ENCODE measurements at places on chromosomes 5 and 9. TPM values are rescaled to one million over a fixed set of nuclear protein-coding genes. Genes with fewer than 3 reads are reported as not detected.

- no peaks in the 10 kb centered on the region for H3K36me3 ChIP-seq
- no peak for DNase-seq
- H3K27me3 ChIP-seq = peaks cover 2% of the 10 kb centered on the region
- peak overlapping the region; percentile 70 for H3K4me3 ChIP-seq
- peak overlapping the region; percentile 57 for H3K27ac ChIP-seq
These were observed 494 bp upstream of the STK32A start for GRCh38 chr5:147234239-147234824.

DNA sequence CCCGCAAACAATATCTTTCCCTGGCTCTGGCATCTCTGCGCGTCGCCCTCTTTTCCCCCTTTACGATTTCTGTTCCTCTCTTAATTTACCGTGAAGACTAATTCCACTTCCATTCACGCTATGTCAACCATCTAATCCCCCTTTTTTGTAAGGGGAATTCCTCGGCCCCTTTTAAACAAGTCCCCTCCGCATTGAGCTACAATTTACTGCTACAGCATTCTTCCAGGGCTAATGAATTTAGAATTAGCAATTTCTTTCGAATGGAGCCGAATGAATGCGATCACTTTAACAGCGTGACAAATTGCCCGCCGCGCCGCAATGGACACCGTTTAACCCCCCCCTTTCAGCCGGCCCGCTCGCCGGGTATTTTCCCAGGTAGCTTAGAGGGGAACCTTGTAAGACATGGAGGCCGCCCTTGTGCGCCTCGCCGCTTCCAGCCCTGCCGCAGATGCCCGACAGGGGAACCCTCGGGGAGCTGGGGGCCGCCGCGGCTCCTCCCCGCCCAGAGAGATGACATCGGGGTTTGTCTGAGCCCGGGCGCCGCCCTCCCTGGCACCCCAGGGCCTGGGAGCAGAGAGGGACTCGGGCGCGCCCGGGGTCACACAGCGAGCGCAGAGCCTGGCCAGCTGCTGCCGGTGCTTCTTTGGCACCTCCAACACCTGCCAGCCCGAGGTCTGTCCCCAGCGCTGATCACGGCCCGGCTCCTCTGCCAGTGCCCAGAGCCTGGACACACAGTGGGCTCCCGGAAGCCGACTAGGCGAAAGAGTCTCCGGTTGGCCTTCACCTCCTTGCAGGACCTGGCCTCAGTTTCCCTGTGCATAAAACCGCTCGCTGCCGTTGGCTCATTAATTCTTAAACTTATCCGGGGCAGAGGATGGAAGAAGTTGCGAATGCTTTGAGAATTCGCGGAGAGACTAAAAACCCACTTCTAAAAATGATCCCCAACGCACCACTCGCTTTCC, 1.3 kb downstream of the PRDM12 start:
- H3K4me1 ChIP-seq = peaks cover 59% of the 10 kb centered on the region
- H3K27ac ChIP-seq = no peak overlapping the region
- H3K36me3 ChIP-seq = no peaks in the 10 kb centered on the region
- peaks cover 85% of the 10 kb centered on the region for H3K27me3 ChIP-seq
- DNase-seq = peak; percentile 76
- H3K4me3 ChIP-seq = no peak overlapping the region

DNA sequence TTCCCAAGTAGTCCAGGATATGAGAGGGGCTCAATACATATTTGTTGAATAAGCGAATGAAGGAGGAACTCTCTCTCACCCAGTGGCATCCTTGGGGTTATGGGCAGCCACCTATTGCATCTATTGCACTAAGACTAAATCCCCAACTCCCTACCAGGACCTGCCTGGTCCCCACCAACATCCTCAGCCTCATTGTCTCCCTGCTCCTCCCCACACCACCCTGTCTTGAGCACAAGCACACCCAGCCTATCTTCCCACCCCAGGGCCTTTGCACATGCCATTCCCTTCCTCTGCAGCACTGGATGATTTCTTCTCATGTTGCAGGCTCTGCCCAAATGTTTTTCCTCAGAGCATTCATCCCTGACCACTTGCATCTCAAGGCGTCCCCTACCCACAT, 133.8 kb downstream of the BARX1 start:
- no peak for DNase-seq
- no peak overlapping the region for H3K27ac ChIP-seq
- H3K4me3 ChIP-seq = no peak overlapping the region
- H3K36me3 ChIP-seq = no peaks in the 10 kb centered on the region

GRCh38 chr5:141691867-141692532, 10.0 kb upstream of the ARAP3 start:
- peaks cover 2% of the 10 kb centered on the region for H3K27me3 ChIP-seq
- no peak overlapping the region for H3K27ac ChIP-seq
- no peaks in the 10 kb centered on the region for H3K36me3 ChIP-seq
- DNase-seq = peak; percentile 94
- H3K4me1 ChIP-seq = peaks cover 45% of the 10 kb centered on the region

DNA sequence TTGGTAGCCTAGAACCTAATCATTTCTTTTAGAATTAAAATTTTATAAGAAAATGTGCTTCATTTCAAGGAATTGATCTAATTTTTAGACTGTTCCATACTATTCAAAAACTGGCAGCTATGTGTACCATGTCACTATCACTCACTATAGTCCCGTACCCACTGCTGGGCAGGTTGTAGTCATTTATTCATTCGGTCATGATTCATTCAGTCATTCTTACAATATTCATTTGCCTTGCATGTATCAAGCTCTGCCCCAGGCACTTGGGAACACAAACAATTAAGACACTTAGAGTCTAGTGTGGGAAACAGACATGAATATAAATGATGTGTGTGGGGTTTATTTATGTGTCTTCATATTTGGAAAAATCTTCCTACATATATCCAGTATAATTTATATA, 26.4 kb downstream of the TDRD7 start:
- H3K36me3 ChIP-seq = no peaks in the 10 kb centered on the region
- no peak overlapping the region for H3K4me3 ChIP-seq
- no peak for DNase-seq
- no peaks in the 10 kb centered on the region for H3K27me3 ChIP-seq
- H3K4me1 ChIP-seq = no peaks in the 10 kb centered on the region

DNA sequence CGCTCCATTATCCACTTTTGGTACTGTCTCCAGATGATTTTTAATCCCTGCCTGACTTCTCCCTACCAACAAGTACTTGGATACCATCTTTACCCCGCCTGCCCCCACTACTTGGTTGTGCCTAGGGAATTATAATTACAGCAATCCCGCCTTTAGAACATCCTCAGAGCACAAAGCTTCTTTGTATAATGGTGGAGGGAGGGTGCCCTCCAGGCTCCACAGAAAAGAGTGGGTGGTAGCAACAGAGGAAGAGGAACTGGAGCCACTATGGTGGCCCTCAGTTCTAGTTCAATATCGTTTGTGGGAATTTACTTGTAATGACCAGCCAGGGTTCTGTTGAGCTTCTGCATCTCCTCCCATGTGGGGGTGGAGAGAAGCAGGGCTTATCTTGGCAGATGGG, 79.0 kb upstream of the RNF38 start:
- peak overlapping the region; percentile 76 for H3K27ac ChIP-seq
- peak; percentile 87 for DNase-seq
- H3K27me3 ChIP-seq = no peaks in the 10 kb centered on the region
- peaks cover 21% of the 10 kb centered on the region for H3K4me1 ChIP-seq

GRCh38 chr5:40410231-40410861, 269.4 kb upstream of the PTGER4 start:
- no peaks in the 10 kb centered on the region for H3K27me3 ChIP-seq
- no peak overlapping the region for H3K27ac ChIP-seq
- H3K4me3 ChIP-seq = no peak overlapping the region
- no peaks in the 10 kb centered on the region for H3K4me1 ChIP-seq

- no peak for DNase-seq
- no peak overlapping the region for H3K27ac ChIP-seq
- H3K36me3 ChIP-seq = no peaks in the 10 kb centered on the region
These were observed 491.3 kb upstream of the MEF2C start for GRCh38 chr5:89374144-89374784.

GRCh38 chr9:137731216-137731946, 112.6 kb downstream of the EHMT1 start:
- DNase-seq = no peak
- no peak overlapping the region for H3K27ac ChIP-seq
- H3K4me3 ChIP-seq = no peak overlapping the region
- H3K27me3 ChIP-seq = no peaks in the 10 kb centered on the region

GRCh38 chr5:150043657-150044328, 42.6 kb downstream of the CSF1R start:
- H3K36me3 ChIP-seq = peaks cover 70% of the 10 kb centered on the region
- H3K4me1 ChIP-seq = no peaks in the 10 kb centered on the region

DNA sequence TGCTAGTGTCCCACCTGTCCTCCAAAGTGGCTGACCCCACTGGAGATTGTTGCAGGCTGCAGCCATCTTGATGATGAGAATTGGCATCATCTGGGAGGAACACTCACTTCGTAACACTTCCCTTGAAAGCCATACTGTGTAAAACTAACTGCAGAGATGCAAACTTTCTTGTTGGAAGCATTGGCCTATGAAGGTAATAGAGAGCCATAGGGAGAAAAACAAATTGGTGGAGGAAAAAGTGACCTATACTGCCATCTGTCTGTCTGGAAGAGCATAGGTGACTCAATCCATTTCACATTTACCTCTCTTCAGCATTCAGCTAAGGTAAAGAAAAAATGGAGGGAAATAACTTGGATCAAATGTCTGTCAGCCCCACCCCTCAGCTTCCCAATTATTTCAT, 473.4 kb downstream of the NTRK2 start:
- H3K4me1 ChIP-seq = peaks cover 4% of the 10 kb centered on the region
- H3K4me3 ChIP-seq = no peak overlapping the region
- DNase-seq = peak; percentile 71
- no peaks in the 10 kb centered on the region for H3K36me3 ChIP-seq
- no peaks in the 10 kb centered on the region for H3K27me3 ChIP-seq
- H3K27ac ChIP-seq = peak overlapping the region; percentile 65

DNA sequence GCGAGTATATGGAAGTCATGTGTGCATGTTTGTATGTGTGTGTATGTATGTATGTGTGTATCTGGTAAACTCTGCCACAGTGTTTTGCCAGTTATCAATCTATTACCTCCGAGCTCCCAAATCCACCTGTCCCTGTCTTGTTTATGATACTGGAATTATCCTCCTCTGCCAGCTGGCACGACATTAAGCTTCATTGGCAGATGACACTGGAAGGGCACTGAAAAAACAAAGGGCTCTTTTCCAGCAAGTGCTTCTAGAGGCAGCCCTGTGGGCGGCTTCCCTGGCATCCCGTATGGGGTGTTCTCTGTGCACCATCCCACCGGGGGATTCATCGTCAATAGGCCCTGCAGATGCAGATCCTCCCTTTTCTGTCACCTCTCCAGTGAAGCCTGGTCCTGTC, 221.5 kb downstream of the MSX2 start:
- H3K36me3 ChIP-seq = no peaks in the 10 kb centered on the region
- H3K27ac ChIP-seq = no peak overlapping the region
- H3K4me3 ChIP-seq = no peak overlapping the region
- H3K27me3 ChIP-seq = peaks cover 5% of the 10 kb centered on the region

DNA sequence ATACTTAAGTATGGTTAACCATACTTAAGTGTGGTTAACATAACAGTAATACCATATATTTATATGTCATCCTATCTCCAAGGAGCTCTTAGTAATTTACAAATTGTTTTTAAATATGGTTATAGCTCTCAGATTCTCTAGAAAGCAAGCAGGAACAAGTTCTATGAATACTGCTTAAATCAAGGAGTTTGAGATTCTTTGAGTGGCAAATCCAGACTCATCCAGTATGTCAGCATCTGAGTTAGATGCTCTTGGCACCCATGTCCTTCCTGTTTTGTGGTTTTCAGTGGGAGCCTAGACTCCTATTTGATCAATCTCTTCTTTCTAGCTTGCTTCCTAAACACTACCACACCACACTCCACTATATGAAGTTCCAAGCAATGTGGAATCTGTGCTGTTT, 114.7 kb upstream of the GDNF start:
- H3K27ac ChIP-seq = no peak overlapping the region
- no peaks in the 10 kb centered on the region for H3K27me3 ChIP-seq
- no peaks in the 10 kb centered on the region for H3K4me1 ChIP-seq
- DNase-seq = no peak
- no peaks in the 10 kb centered on the region for H3K36me3 ChIP-seq

DNA sequence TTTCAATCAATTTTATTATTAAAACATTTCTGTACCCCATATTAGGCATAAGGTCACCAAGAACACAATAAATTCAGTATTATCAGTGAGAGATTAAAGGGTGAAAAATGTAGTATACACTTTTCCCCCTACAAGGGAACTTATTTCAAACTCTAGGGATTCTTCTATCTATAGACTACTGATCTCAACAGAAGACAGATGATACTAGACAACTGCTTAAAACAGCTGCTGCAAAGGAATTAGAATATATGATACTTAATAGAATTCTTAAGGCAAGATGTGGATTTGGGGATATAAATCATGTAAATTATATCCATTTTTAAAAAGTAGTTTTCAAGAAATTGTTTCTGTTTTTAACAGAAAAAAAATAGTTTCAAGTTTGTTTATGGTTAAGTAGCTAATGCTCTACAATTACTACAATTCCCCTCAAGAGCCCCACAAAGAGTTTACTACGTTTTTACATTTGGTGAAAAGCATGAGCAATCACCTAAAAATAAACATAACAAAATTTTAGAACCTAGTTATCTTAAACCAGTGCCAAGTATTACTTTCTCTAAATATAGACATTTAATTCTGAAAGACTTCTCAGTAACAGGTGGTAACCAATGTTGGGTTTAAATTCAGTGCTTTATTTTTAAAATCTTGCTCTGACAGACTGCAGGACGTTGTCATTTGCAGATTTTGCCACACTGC, 6.0 kb downstream of the KIF24 start:
- peaks cover 7% of the 10 kb centered on the region for H3K36me3 ChIP-seq
- no peak for DNase-seq
- no peak overlapping the region for H3K4me3 ChIP-seq
- no peaks in the 10 kb centered on the region for H3K4me1 ChIP-seq

GRCh38 chr5:168648576-168648975, 69.4 kb upstream of the PANK3 start:
- no peaks in the 10 kb centered on the region for H3K4me1 ChIP-seq
- DNase-seq = no peak
- H3K27me3 ChIP-seq = no peaks in the 10 kb centered on the region

- no peaks in the 10 kb centered on the region for H3K36me3 ChIP-seq
- H3K27ac ChIP-seq = peak overlapping the region; percentile 18
- H3K27me3 ChIP-seq = no peaks in the 10 kb centered on the region
- no peaks in the 10 kb centered on the region for H3K4me1 ChIP-seq
These were observed 16.8 kb downstream of the OSTF1 start for GRCh38 chr9:75105019-75105540.

Gene C7
- total RNA-seq = 95.1 TPM

Gene SLC27A6
- 2.1 TPM for total RNA-seq

Gene EIF4E1B
- total RNA-seq = 0.44 TPM

Gene PCDHGB4
- 12.5 TPM for total RNA-seq

Gene CDC20B
- 1.9 TPM for total RNA-seq

Gene BARHL1
- not detected for total RNA-seq

Gene LRRTM2
- 16.8 TPM for total RNA-seq

Gene PGM5
- 16.8 TPM for total RNA-seq

Gene FOXD4L6
- total RNA-seq = not detected

Gene PTPN3
- total RNA-seq = 7.8 TPM

Gene HTR1A
- 0.99 TPM for total RNA-seq
